ENCODE measurements at places on chromosomes 3 and 15.
A peak's percentile ranks its signal among the peaks of the same experiment; 100 is the strongest.

DNA sequence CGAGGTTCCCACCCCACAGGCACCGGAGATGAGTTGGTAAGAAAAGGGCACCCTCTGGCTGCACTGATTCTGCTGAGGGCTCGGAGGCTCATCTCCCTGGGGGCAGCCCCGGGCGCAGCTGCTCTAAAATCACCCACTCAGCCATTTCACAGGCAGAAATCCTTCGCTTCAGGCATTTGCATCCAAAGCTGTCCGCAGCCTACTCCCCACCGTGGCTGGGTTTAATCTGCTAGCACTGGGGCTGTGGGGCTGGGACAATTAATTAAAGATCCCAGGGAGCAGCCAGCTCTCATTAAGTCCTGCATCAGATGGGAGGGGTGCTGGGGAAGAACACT lies 104.3 kb upstream of the PRR20G start:
- DNase-seq = no peak

- DNase-seq = no peak
Measured at GRCh38 chr3:168858327-168858726, 762.6 kb upstream of the GOLIM4 start.

DNA sequence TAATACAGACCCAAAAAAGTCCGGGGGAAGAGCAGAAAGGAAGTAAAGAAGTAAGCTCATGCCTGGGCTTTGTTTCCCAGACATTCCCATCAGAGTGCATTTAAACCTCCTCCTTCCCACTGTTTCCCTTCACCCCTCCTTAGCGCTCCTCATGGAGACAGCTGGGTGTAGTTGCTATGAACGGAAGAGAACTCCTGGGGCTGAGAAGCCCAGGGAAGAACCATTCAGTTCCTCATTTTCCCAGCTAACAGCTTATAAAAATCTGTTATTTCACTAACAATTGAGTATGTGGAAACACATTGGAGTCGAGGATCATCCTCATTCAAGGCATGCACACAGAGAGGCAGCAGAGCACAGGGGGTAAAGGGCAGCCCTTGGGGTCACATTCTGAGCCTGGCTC lies 299.3 kb downstream of the SHQ1 start:
- DNase-seq = no peak

DNA sequence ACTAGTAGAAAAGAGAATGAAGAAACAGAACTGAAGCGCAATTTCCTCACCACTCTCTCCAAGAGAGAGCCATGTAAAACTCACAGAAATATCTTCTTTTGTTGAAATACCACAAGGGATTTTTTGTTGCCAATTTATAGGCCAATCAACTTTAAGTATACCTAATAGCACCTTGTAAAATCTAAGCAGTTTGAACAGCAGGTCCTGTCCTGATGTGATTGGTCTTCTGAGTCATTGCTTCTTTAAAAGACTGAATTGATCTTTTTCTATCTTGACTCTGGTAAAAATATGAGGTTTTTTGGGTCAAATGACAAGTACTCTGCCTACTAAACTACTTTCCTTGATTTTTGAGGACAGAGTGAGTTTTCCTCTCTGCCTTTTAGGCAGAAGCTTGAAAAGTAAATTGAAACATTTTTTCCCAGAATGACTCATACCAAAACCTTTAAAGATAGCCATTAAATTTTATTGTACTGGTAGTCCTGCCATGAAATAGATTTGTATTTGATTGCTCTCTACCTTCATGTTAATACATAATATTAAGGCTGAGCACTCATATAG lies 343.9 kb upstream of the CBLB start:
- DNase-seq = no peak

DNA sequence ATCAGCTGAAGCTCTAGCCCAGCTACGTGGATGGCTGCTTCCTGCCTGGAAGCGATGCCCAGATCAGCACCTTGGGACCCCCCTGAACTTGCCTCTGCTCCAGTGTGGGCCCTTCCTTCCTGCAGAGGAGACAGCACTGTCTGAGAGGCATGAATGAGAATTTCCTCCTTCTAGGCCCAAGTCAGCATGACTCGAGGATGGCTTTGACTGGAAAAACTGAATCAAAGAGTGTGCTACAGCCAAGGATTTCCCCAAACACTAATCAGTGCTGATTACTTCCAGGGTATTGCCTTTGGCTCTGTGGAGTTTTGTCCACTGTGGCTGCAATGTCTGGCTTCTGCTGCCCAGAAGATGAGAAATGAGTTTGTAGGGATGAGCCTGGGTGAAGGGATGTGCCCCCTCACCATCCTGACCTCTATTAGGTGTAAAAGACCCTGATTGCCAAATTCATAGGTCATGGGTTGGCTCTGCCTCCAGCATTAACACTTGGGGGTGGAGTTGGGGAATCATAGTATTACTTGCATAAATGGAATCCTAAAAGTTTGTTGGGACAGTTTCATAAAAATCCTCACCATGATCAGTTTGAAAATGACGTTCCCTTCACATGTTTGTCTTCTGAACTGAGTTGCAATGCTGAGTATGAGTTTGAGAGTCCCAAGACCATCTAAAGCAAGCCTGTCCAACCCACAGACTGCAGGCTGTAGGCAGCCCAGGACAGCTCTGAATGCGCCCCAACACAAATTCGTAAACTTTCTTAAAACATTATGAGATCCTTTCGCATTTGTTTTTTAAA lies 36.7 kb downstream of the FLNB start:
- DNase-seq = peak; percentile 45

GRCh38 chr3:180018543-180018942 lies 18.2 kb downstream of the PEX5L start:
- DNase-seq = no peak

- DNase-seq = no peak
Measured at GRCh38 chr3:170905862-170906261, 2.6 kb downstream of the EIF5A2 start.

DNA sequence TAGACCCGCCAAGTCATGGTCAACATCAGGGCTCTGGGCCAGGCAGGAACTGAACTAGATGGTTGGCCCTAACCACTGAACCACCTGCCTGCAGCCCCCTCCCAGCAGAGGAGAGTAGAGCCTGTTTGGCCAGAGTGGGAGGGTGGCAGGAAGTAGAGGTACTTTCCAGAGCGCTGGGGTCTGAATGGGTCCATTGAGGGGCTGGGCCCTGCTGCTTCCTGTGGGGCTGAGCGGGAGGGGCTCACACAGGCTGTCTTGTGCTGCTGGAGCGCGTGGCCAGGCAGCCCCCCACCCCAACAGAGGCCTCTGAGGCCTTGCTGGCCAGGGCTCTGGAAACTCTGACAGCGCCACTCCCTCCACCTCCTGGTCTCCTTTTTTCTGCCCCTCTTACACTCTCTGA lies 17.4 kb downstream of the CSPG4 start:
- DNase-seq = no peak
